ENCODE measurements at places on chromosomes 5 and 9. TPM values are rescaled to one million over a fixed set of nuclear protein-coding genes. Genes with fewer than 3 reads are reported as not detected.

Gene OR1Q1
- total RNA-seq = not detected

Gene PCDHA5
- total RNA-seq = not detected

Gene CCDC192
- total RNA-seq = not detected

Gene SPEF2
- 0.34 TPM for total RNA-seq

Gene TYRP1
- total RNA-seq = 0.34 TPM

Gene ELOVL7
- 2.5 TPM for total RNA-seq

Gene MYO10
- total RNA-seq = 57.5 TPM

Gene NSMF
- 50.1 TPM for total RNA-seq

Gene CEMIP2
- total RNA-seq = 37.7 TPM

Gene SLC45A2
- not detected for total RNA-seq

Gene PCDHA6
- 0.27 TPM for total RNA-seq

Gene FOXD1
- total RNA-seq = 0.05 TPM

Gene SLC6A18
- total RNA-seq = not detected

Gene ADAMTS19
- not detected for total RNA-seq

Gene RBM27
- 11.6 TPM for total RNA-seq

Gene PCDHGA5
- total RNA-seq = 0.53 TPM

Gene ZNF883
- 0.25 TPM for total RNA-seq

Gene ABO
- not detected for total RNA-seq

Gene FABP6
- total RNA-seq = not detected

Gene MAP1B
- total RNA-seq = 107 TPM

Gene SOHLH1
- not detected for total RNA-seq

Gene IFNA2
- not detected for total RNA-seq

Gene CCIN
- 0.60 TPM for total RNA-seq

Gene CCDC152
- total RNA-seq = 0.20 TPM

Gene CAMK2A
- total RNA-seq = not detected

Gene TMEM174
- total RNA-seq = not detected

Gene STING1
- 120 TPM for total RNA-seq

Gene MCC
- total RNA-seq = 23.8 TPM

Gene DOCK2
- 1.1 TPM for total RNA-seq

Gene SPACA9
- total RNA-seq = 1.4 TPM

Gene PLAC8L1
- total RNA-seq = not detected

Gene ZNF366
- 16.4 TPM for total RNA-seq

Gene SLC34A3
- total RNA-seq = not detected

Gene TLE4
- total RNA-seq = 26.1 TPM

Gene SLC34A1
- total RNA-seq = not detected

Gene AMACR
- total RNA-seq = 8.0 TPM

Gene MYOT
- not detected for total RNA-seq

Gene SPATA31E1
- total RNA-seq = not detected

Gene ZNF474
- not detected for total RNA-seq

Gene KCNV2
- not detected for total RNA-seq

Gene NIPAL4
- not detected for total RNA-seq

Gene BAAT
- total RNA-seq = not detected

Gene HRCT1
- total RNA-seq = 2.0 TPM

Gene IL3
- total RNA-seq = not detected

Gene RGS3
- 117 TPM for total RNA-seq

Gene LAMC3
- total RNA-seq = 0.20 TPM

Gene F2RL2
- total RNA-seq = 0.25 TPM

Gene PCDHGA7
- total RNA-seq = 0.80 TPM

Gene NELFB
- total RNA-seq = 54.6 TPM

Gene TERT
- not detected for total RNA-seq

Gene SKP1
- 312 TPM for total RNA-seq

Gene ANKRD18B
- 0.34 TPM for total RNA-seq

Gene CHSY3
- total RNA-seq = 1.2 TPM

Gene MRPL41
- 92.1 TPM for total RNA-seq
